ENCODE measurements at places on chromosomes 4 and X.

- DNase-seq: no peak
Observed at GRCh38 chr4:187321711-187322110, 598.1 kb upstream of the FAT1 start.

GRCh38 chrX:40424259-40424658 is 156.5 kb upstream of the ATP6AP2 start:
- DNase-seq: no peak

DNA sequence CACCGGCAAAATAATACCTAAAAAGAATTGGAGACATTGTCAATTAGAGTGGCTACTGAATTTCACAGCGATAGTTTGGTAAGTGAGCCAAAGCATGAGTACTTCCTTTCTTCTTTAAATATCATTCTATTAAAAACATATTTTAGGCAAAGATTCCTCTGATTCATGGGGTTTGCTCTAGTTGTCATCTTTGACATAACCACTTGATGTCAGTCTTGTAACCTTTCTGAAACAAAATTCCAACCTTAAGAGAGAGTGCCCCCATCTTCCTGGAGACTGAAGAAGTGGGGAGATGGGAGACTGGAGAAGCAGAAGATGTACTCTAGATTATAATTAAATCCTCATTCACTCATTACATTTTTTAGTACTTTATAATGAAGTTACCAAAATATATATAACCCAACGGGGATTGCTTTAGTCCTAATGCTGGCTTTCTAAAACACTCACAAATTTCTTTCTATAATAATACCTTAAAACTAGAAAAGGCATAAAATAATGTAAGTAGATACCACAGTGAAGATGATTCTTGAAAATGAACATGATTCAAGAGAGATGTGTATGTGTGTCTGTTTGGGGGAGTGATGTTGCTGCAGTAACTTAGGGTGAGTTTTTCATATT is 96.4 kb downstream of the EMCN start:
- no peak for DNase-seq

DNA sequence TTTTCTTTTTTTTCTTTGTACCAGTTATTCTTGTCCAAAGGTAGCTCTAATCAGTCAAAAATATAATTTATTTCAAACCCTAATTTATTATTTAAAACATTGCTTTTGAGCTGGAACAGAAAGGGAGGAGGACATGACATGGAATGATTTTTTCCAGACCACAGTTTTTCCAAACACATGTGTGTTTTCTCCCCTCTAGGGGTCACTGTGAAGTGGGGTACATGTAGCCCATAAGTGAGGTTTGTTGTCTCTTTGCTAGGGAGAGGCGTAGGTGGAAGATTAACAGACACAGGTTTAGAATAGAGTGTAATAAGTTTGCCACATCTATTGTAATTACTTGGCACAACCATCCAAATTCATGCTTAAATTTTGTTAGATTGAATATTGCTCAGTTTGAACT is 83.0 kb downstream of the TNIP2 start:
- no peak for DNase-seq

DNA sequence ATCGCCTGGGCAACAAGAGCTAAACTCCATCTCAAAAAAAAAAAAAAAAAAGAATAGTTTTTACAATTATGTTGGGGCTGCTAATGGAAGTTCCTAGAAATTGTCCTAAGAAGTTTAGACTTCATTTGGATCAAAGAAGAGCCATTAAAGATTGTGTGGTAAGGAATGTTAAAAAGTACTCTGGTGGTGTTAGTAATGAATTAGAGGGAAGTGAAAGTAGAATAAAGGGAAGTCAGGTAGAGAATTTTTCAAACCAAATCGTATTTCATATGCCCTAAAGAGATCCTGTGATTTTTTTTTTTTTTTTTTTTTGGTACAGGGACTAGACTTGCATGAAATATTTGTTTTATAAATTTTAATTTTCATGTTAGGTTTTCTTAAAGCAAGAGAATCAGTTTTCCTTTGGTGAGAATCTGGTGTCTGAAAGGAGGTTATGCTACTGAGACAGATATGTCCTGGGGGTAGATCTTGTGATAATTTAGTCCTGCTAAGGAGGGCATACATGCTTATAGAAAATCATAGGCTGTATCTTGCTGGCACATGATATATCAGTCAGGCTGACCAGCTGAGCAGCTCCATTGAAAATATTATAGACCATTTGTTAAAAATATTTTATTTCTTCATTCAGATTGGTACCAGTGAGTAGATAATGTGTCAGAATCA is 10.7 kb downstream of the SEC24B start:
- no peak for DNase-seq

GRCh38 chr4:140738139-140738538 is 18.0 kb downstream of the TBC1D9 start:
- DNase-seq: no peak

- no peak for DNase-seq
Observed at GRCh38 chr4:116362583-116362982, 722.8 kb downstream of the TRAM1L1 start.

DNA sequence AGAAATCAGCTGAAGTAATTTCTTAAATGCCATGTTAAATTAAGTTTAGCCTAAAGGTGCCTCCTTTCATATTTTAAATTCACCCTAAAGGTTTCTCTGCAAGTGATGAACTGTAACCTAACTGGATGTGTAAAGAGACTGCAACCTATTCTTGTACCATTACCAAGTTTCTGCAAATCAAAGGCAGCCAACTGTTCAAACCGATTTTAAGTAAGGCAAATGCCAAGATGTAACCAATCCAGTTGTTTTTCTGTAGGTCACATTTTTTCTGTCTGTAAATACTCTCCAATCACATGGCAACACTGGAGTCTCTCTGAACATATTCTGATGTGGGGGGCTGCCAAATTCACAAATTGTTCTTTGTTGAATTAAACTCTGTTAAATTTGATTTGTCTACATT is 42.4 kb upstream of the FGF2 start:
- DNase-seq: no peak

GRCh38 chr4:94669672-94670664 is 87.8 kb upstream of the BMPR1B start:
- DNase-seq: no peak

GRCh38 chr4:173528378-173529321 is 1.4 kb downstream of the HAND2 start:
- DNase-seq: no peak

DNA sequence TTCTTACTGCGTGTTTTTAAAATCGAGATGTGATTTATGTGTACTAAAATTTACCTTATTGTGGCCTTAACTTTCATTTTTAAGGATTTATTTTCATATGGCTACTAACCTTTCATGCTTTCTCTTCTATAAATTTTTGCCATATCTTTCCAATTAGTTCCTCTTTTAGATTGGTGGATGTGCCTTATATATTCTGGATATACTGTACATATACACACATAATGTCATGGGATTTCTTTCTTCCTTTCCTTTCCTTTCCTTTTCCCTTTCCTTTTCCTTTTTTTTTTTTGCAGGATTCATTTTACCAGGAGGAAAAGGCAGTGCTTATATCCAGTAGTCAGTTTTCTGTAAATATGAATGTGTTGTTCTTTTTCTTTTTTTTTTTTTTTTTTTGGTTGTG is 37.2 kb downstream of the FHIP1A start:
- DNase-seq: no peak

DNA sequence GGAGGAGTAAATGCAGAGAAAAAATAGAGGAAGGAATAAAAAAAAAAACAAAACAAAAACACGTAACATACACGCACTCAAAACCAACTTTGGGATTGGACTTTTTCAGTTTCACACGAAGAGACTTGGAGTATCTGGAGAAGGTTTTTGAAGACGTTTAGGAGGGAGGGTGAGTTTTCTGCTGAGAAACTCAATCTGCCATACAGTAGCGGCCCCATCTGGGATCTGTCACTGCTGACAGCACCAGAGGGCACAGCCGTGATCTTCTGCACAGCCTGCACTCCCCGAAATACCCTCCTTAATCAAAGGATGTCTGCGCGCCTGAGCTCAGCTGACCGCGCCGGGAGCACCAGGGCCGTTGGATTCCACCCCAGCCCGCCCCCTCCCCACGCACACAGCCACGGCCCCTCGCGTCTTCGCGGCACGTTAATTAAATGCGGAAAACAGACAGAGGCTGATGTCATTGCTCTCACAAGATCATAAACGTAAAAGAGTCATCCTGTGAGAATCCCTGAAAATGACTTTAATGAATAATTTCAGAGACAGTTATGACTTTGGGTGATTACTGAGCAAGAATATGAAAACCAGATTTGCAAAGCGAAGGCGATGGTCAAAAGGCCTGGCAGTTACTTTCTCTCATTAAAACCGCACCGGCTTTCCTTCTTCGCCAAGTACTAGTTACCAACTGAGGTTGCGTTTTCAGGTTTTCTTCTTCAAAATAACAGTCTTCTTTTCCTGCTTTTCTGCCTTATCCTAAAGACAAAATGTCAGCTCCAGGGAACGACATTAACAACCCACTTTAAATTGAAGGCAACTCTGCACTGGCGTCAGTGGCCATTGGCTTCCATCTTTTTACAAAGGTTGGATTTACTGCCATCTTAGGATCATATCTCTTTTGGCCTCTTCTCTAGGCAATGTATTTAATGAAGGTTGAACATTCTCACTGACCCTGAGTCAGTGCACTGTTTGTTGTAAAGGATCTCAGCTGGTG is 10.6 kb downstream of the HAND2 start:
- DNase-seq: no peak

- DNase-seq: no peak
Observed at GRCh38 chr4:19736968-19737756, 514.5 kb upstream of the SLIT2 start.

GRCh38 chrX:440636-441035 is 53.9 kb upstream of the PPP2R3B start:
- no peak for DNase-seq

DNA sequence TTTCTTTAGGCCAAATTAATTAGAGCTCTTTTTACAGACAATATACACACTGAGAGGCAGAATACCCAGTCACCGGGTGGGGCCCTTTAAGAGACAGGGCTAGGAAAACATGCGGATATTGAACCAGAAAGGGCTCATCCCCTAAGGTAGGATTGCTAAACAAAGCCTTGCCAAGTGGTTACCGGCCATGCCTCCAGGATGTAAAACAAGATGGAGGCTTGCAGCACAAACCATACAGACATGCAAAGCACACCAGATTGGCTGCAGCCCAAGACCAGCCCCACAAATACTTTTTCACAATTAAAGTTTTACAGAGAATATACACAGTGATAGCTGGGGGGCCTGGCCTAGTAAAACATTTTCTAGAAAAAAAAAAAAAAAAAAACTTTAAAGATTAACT is 210.0 kb downstream of the KLHL4 start:
- DNase-seq: no peak

DNA sequence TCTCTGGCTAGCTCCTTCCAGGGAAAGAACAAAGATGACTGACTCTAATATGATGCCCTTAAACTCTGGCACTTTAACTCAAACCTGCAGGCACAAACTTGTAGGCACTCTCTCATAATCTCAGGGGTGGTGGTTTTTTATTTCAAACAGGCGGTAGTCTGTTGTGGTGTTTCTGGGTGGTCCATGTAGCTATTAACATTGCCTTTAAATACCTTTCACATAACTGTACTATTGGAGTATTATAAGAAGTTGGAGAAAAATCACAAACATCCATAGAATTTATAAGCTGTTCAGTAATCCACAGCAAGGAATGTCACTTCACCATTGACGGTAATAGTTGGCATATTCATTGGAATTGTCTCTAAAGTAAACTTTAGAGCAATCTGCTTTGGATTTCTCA is 204.2 kb upstream of the PDE5A start:
- no peak for DNase-seq

- DNase-seq: no peak
Observed at GRCh38 chr4:26912810-26913209, 52.2 kb downstream of the STIM2 start.

GRCh38 chr4:2930758-2931511 is 32.3 kb downstream of the NOP14 start:
- DNase-seq: no peak

DNA sequence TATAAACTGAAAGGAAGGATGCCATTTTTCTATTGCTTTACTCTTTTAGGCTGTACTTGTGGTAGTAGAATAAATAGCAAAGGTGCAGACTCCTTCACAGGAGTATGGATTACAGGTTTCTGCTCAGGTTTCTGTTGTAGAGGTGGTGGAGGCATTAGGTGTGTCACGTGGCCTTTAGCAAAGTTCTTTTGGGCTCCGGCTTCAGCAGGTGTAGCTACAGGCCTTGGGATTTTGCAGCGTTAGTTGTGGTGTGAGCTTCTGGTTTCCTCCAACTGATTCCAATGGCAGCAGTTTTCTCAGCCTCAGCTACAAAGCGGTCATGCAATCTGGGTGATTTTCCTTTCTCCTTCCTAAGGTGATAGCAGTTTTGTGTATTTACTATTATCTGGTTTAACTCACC is 255.8 kb upstream of the GK2 start:
- no peak for DNase-seq

DNA sequence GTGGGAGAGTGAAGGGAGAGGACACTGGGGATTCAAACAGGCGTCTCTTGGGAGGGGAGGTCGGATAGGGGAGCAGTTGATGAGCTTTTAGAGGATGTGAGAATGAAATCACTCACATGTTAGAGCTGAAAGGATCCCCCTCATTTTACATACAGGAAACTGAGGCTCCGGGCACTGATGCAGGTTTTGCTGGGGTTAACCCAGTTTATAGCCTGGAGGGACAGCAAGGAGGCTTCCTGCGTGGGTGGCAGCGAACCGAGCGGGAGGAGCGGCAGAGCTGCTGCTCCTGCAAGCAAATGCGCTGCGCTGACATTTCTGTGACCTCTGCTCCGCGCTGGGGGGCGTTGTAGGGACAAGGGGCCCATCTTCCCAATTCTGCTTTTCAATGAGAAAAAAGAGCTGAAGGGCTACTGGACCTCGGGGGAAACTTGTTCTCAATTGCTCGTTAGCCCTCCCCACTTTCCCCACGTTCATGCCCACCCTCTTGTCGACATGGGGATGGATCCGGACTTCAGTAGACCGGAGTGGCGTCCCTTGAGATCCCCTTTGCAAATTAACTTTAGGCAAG is 1.2 kb upstream of the NEUROG2 start:
- DNase-seq: no peak

GRCh38 chrX:155215443-155216178 is 649 bp upstream of the VBP1 start:
- no peak for DNase-seq

- no peak for DNase-seq
Observed at GRCh38 chr4:174467107-174467506, 55.2 kb downstream of the HPGD start.

DNA sequence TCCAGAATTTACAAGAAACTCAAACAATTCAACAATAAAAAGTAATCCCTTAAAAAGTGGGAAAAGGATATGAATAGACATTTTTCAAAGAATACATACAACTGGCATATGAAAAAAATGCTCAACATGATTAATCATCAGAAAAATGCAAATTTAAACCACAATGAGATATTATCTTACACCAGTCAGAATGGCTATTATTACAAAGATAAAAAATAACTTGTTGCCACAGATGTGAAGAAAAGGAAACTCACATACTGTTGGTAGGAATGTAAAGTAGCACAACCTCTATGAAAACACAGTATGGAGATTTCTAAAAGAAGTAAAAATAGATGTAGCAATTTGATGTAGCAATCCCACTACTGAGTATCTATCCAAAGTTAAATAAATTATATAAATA is 65.1 kb upstream of the DIAPH2 start:
- no peak for DNase-seq

- DNase-seq: no peak
Observed at GRCh38 chrX:46327566-46328115, 217.6 kb downstream of the ZNF674 start.

- no peak for DNase-seq
Observed at GRCh38 chr4:154001193-154001592, 212.3 kb upstream of the SFRP2 start.

Data from NCI-H187 (cell line).